ENCODE measurements at places on chromosomes 4 and X.

DNA sequence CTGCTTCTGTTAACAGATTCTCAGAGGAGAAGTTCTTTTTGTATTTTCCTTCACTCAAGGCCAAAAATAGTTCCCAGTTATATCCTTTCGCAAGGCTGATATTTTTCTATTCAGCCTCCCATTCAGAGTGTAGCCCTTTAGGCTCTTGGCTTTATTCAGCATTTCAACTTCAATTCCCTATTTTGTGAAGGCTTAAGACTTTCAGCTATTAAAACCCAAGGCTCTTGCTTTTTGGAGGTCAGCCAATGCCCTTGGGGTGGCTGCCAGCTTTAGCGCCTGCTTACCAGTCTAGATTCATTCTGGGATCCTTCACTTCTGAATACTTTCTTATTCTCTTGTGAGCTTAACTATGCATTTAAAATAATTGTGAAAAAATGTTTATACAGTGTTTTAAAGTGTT, 57.3 kb upstream of the ADGRA3 start:
- no peak for DNase-seq

GRCh38 chr4:47012676-47013075, 18.7 kb upstream of the GABRB1 start:
- DNase-seq: no peak

DNA sequence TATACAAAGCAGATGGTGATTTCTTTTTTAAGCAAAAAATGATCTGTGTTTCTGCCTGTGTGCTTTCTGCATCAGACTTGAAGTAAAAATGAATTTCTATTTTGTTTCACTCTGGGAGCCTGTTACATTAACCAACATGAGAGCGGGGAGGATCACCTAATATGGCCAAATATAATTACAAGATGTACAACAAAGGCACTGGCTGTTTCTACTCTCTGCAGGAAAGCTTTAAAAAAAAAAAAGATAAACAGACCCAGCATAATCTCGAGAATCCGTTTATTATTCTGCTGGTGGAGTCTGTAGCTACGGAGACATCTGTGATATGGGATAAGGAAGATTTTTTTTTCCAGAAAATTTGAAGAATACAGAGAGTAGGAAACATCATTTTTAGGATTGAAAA, 103.6 kb downstream of the COMMD8 start:
- DNase-seq: no peak

DNA sequence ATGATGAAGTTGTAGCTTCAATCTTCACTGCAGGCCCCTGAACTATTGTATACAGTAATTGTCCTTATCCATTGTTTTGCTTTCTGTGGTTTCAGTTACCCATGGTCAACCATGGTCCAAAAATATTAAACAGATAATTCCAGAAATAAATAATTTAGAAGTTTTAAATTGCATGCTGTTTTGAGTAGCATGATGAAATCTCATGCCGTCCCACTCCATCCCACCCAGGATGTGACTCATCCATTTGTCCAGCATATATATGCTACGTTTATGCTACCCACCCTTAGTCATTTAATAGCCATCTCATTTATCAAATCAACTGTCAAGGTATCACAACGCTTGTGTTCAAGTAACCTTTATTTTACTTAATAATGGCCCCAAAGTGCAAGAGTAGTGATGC, 34.5 kb downstream of the IQCM start:
- no peak for DNase-seq

DNA sequence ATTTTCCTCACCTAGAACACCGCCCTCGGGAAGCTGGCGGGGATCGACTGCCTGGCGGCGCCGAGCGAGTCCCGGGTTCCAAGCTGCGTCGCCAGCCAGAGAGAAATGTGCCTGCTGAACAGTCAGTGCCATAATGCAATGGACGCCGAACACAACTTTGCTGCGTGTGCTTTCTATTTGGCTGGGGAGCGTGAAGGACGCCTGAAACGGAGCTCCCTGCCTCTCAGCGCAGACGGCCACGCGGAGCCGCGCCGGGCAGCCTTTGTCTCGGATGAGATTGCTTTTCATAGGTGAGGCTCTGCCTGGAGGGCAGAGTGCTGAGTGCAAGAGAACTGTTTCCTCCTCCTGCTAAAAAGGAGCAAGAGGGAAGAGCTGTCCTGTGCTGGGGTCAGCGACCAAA, 107.7 kb upstream of the BCOR start:
- DNase-seq: no peak

DNA sequence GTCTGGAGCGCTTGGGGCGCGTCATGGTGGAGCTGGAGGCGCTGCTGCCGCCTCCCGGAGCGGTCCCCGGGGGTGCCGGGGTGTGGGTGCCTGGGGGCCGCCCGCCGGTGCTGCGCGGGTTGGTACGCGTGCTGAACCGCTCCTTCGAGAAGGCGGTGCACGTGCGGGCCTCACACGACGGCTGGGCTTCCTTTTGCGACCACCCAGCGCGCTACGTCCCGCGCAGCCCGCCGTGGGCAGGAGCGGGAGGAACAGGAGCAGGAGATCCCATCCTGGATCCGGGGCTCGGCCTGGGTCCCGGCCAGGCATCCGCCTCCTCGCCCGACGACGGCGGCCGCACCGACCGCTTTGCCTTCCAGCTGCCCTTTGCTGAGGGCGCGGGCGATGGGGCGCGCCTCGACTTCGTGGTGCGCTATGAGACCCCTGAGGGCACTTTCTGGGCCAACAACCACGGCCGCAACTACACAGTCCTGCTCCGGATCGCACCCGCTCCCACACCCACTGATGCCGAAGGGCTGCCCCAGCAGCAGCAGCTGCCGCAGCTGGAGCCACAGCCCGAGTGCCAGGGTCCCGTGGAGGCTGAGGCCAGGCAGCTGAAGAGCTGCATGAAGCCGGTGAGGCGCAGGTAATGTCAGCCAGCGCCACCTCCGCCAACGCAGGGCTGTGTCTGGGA, 792 bp downstream of the PPP1R3F start:
- no peak for DNase-seq

GRCh38 chr4:3420606-3420955, 21.2 kb upstream of the HGFAC start:
- DNase-seq: no peak

DNA sequence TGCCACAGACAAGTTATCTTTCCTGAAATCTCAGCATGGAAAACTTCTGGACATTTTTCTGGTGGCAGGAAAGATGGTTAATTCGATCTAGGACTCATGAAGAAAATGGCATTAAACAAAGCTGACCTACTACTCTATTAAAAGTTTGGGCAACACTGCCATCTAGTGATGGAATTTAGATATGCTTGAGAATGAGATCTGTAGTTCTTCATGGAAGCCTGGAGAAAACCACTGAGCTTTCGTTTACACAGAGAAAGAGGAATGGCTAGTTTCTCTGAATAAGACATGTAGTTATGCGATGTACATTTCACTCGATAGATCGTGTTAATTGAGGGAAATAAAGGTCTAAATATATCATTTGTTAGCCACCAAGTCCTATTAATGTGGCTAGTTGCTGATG, 51.7 kb upstream of the CHRDL1 start:
- DNase-seq: no peak

DNA sequence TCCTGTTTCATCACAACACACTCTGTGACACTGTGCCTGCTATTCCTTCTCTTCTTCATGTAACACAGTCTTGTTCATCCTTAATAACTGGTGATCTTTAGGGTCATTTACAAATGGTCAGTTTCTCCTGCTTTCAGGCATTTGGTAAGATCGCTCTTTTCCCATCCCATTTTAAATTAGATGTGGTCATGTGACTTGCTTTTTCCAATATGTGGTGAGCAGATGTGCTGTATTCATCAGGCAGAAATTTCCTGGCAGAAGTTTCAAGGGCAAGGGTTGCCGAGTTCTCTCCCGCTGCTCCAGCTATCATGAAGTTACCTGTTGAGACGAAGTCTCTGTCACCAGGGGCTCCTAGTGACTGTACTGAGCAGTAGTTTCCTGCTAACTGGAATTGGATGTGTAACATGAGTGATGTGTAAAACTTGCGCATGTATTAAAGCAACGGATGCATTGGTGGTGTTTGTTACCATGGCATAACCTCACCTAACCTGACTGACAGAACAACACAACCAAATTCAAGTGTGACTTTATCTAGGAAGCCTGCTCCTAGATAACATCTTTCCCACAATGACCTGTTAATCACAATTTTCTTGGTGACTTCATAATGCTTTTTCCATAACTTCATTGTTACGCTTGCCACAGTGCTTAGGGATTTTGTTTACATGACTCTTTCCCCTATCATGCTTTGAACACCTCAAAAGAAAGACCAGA, 29.5 kb upstream of the BMPR1B start:
- no peak for DNase-seq

DNA sequence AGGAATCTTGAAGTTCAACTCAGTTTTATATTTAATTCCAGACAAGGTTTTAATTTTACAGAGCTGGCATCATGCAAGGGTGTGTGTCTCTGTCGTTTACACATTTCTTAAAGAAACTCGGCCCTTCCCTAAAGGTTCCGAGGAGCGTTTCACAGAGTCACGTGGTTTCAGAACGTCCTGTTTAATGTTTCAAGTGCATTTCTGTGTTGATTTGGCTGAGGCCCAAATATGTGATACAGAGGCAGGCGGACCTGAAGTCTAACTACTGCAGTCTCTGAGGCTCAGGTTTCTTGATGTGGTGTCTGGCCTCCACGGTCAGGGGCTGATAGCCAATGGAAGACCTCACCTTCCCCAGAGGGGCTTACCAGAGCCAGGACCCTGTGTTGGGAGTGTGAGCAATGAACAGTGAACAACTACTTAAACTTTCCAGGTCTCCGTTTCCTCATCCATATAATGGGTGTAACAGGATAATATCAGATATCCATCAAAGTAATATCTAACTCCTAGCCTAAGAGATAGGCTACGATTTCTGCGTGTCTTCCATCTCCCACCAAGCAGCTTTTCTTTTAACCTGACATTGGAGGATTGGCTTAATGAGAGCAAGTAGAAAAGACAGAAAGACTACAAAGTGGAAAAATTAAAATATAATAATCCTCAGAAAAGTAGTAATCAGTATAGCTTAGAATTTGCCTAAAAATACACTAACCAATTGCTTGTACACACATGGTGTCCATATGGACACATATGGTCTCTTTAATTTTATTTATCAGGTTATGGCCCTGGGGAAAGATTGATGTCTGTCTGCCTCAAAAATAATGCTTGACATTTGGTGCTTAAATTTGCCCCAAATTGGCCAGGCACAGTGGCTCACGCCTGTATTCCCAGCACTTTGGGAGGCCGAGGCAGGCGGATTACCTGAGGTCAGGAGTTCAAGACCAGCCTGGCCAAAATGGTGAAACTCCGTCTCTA, 50.0 kb upstream of the TRIM2 start:
- no peak for DNase-seq

DNA sequence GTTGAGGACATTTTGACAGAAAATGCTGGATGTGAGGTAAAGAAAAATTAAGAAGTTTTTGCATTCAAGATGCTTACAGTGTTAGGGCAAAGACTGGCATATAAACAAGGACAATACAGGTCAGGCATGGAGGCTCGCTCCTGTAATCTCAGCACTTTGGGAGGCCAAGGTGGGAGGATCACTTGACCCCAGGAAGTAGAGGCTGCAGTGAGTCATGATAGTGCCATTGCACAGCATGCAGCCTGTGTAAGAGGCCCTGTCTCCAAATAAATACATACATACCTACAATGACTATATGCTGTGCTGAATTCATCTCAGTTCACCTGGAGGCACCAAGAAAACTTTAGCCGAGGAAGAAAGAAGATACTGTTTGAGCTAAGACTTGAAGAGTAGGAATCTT, 2.3 kb downstream of the MAGT1 start:
- no peak for DNase-seq

DNA sequence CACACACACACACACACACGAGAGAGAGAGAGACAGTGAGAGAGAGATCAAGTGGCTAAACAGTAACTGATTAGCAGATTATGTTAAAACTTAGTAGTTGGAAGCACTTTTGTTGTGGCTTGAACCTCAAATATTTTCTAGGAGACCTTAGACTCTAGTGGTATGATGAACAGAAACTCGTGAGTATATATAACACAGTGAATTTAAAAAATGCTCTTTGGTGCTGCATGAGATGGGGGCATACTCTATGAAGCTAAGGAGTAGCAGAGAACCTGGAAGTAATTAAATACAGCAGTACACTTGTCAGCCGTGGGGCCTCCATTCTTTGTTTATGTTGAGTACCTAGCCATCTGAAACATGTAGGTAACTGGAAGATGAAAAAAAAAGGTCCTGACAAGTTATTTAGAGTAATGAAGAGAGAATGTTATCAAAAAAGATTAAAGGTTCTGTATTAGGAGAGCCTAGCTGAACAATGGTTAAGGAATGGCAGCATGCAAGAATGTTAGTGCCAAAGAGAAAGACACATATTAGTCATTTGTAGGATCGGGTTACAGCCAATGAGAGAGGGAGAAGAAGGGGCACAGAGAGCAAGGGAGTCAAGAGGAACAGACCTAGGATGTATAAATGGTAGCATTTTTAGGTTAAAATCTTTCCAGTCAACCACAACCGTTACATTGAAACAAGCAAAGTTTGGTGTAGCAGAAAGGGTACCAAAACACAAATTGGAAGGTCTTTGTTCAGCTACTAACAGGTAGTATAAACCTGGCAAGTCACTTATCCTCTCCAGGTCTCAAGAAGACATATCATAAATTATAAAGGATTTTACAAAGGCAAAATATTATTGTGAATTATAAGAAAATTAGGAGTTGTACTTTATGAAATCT, 316.7 kb upstream of the DIPK2B start:
- no peak for DNase-seq

DNA sequence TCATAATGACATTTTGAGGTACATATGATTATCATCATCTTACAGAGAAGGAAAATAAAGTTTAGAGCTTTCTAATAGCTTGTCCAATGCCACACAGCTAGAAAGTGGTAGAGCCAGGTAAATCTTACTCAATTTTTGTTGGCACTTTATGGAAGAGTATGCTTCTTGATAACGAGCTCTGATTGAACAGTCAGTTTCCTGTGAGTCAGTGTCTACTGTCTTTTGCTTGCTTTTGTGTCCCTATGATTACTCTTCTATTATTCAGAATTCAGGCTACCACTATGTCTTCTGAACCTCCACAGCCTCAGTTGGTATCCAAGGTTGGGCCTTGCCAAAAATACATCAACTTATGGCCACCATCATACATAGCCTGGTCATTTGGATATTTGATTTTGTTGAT, 2.6 kb downstream of the FAAH2 start:
- no peak for DNase-seq

Data from T-cell (primary cell).